ENCODE measurements at places on chromosomes 4 and X.

- DNase-seq, result peak; percentile 4
These were observed 67.3 kb upstream of the VBP1 start for GRCh38 chrX:155148724-155149537.

DNA sequence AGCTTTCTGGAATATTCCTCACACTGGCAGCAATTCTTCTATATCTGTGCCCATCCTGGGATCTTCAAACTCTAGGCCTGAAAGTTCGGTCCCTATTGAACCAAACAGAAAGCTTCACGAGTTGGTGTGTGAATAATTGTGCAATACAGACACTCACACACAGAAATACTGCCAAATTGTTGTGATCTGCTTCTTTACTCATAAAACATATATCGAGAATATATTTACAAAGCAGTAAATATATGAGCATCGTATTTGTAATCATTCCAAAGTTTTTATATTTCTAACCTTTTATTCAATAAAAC lies 56.6 kb upstream of the BEX4 start:
- DNase-seq, result no peak

GRCh38 chr4:8722556-8722955 lies 130.0 kb downstream of the CPZ start:
- DNase-seq, result no peak

GRCh38 chrX:116010939-116011338 lies 159.6 kb upstream of the AGTR2 start:
- no peak for DNase-seq

DNA sequence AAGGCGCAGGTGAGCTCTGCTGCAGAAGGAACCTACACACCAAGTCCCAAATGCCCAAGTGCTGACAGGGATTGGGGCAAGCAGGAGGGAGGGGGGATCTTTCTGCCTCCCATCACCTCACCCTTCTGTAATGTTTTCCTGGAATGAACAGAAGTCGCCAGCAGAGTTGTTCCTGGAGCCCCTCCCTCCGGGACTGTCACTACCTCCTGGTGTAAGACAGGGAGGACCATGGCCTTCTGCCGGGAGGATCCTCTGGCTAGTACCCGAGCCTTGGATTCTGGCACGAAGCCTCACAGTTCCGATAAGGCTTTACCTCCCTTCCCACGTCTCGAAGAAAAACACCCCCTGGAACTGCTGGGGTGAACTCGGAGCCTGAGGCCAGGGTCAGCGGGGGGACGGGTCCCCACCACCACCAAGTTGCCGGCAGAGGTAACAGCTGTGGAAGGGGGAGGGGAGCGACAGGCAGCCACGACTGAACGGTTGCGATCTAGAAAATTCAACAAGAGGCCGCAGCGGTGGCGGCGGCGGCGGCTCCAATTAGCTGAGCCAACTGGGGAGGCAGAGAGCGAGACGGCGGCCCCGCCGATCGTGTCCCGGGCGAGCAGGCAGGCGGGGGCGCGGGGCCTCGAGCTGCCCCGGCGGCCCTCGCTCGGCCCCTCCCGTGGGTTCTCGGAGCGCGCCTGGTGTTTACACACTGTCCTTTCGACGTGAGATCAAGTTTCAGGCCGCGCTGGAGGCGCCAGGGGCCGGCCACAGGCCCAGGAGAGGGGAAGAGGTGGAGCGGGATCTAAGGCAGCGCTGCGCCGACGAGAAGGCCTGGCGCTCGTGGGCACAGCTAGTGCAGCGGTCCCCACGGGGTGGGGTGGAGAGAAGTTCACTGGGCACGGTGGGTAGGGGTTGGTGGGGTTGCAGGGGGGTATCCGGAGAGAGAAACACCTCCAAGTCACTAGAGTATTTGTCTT lies 53.7 kb upstream of the BCOR start:
- DNase-seq, result no peak

DNA sequence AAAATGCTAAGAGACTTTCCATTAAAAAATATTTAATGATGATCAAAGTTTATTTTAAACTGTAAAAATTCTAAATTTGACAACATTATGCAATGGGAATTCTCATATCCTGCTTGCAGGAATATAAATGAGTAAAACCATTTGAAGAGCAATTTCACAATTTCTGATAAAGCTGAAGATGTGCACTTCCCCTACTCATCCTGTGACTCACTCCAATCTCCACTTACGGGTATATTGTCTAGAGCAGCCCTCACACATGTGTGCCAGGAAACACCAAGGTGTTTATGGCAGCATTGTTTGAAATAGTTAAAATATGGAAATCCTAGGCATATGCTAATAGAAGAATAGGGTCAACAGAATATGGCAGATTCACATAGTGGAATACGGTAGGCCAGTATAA lies 158.4 kb downstream of the PDHA2 start:
- DNase-seq, result no peak

DNA sequence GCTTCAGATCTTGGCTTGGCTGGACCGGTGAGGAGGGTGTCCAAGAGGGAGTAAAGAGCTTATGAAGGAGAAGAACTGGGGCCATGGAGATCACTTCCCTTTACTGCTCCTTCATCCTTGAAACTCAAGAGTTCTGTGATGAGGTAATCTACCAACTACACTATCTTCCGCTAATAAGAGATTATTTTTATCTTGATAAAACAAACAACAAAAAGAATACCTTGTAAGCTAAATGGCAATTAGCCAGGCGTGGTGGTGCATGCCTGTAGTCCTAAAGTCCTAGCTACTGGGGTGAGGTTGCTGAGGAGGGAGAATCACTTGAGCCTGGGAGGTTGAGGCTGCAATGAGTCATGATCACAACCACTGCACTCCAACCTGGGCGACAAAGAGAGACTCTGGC lies 47.4 kb downstream of the HAUS3 start:
- no peak for DNase-seq

DNA sequence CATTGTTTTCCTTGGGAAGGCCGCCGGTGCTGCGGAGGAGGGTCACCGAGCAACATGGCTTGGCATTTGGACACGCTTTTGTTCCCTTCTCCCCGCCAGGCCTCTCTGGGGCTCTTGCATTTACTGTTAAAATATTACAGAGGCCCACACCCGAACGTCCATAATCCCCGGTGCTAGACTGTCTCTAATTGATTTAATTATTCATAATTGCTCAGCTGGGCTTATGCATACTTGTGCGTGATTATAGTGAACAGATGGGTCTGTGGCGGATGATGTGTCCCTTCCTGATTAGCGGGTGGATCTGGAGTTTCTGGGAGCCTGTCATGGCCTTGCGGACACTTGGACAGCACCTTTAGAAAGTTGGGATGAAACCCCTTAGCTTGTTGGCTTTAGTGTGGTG lies 100.2 kb upstream of the MSX1 start:
- DNase-seq, result no peak

DNA sequence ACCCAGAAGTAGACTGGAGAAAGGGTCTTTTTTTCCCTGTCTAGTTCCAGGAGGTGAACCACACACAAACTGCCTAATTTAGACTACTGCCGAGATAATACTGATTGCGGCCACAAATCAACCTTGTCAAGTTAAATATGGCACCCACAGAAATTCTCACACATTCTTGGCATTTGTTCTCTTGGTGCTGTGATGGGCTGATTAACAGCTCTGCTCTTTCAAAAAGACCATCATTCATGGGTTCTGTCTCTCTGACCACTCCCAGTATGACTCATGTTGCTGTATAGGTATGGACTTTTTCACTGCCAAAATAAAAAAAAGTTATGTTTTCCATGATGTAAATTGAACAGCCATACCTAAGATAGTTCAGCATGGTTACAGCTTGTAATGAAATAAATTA lies 1003.5 kb upstream of the LCORL start:
- no peak for DNase-seq

GRCh38 chrX:135393051-135393450 lies 28.7 kb upstream of the SMIM10L2A start:
- DNase-seq, result no peak

GRCh38 chr4:169664615-169665014 lies 44.2 kb downstream of the CLCN3 start:
- DNase-seq, result no peak

GRCh38 chr4:149980941-149981340 lies 97.3 kb upstream of the DCLK2 start:
- peak; percentile 33 for DNase-seq

- no peak for DNase-seq
These were observed 58.2 kb upstream of the MSN start for GRCh38 chrX:65609237-65609636.

GRCh38 chr4:47359891-47360290 lies 103.6 kb downstream of the COMMD8 start:
- DNase-seq, result no peak

Data from germinal center (tissue), 1 donor.